ENCODE measurements at places on chromosomes 5 and 9. TPM values are rescaled to one million over a fixed set of nuclear protein-coding genes. Genes with fewer than 3 reads are reported as not detected.

The SH3GL2 gene
- total RNA-seq, result 7.0 TPM

The CNTLN gene
- 25.1 TPM for total RNA-seq

The TGFBI gene
- 33.3 TPM for total RNA-seq

- no peaks in the 10 kb centered on the region for H3K36me3 ChIP-seq
- no peaks in the 10 kb centered on the region for H3K4me1 ChIP-seq
- DNase-seq, result peak; percentile 34
- peak overlapping the region; percentile 32 for H3K4me3 ChIP-seq
- peak overlapping the region; percentile 74 for H3K27ac ChIP-seq
These were observed 142.3 kb downstream of the SMARCA2 start for GRCh38 chr9:2157277-2158110.

DNA sequence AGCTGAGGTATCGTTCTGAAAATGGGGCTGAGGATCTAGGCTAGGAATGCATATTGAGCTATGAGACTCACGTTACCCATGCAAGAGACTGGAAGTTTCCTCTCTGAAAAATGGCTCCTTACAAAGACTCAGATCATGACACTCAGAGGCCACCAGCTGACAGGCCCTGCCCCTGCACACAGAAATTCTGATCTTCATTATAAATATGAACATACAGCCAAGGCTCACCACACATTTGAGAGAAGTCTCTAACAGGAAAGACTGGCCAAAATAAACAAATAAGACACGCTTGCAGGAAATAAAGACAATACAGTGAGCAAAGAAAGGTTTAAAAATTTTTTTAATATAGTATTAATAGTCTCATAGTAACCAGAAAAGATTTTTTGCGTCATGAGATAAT, 365.9 kb downstream of the NFIB start:
- H3K36me3 ChIP-seq, result no peaks in the 10 kb centered on the region
- H3K4me1 ChIP-seq, result no peaks in the 10 kb centered on the region
- no peak overlapping the region for H3K27ac ChIP-seq
- DNase-seq, result no peak

Measured in uterus (tissue), 4 donors.